Fibroblast of mammary gland (primary cell): ENCODE measurements at places on chromosomes 2 and 18.

DNA sequence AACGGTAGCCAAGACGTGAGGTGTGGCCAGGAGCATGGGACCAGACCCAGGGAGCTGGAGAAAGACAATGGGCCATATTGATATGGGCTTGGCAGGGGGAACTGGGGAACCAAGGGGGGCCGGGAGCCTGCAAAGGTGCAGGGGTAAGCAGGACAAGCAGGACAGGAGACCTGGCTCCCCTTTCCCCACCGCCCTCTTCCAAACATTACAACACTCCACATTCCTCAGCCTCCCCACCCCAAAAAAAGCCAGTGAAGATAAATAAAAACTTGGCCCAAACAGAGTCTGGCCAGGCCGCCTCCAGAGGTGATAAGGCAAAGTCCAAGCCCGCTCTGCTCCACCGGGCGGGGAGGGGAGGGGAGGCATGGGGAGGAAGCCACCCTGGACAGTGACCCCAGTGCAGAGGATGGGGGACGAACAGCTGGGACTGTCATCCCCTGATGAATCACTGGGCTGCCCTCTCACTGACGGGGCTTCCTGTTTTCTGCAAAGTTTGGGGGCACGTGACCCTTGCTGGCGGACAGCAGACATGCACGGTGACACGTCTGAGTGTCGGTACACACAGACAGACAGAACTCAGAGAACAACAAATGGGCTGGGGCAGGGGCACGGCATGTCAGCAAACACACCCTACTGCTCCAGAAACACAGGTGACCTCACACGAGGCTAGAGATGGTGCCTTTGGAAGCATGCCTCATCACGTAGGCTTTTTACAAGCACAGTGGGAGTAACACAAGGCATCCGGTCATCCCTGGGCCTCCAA is 100.2 kb downstream of the TNS1 start:
- peak; percentile 71 for DNase-seq

DNA sequence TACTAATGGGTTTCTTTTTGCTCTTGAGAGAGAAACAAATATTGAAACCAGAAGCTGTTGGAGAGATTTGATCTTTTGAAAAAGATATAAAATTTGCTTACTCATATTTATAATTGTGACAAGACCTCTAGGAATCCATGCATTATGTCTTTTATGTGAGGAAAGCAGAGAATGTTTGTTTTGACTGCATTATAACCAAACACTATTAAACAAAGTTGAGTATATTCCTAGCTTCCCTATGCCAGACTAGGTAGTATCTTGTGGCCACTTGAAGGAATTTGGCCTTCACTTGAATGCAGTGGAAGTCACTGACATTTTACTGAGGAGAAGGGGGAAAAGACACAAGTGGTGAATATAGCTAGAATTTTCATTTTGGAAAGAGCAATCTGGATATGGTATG is 521.8 kb upstream of the ZEB2 start:
- DNase-seq: no peak

DNA sequence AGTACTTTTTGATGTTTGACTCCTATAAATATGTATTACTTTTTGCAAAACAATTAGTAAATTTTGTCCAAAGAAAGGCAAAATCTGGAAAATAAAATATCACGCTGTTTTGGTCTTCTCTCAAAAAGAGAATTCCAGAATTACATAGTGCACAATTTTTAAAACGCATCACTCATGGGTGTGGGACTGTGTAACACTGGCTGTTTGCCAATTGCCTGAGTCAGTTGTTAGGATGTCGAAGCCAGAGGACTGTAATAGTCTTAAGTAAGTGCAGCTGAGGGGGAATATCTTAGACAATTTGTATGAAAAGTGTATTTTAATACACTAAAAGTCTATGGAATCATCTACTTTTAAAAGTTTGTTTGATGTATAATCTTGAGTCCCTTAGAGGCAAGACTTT is 24.1 kb upstream of the EPHA4 start:
- peak; percentile 90 for DNase-seq

DNA sequence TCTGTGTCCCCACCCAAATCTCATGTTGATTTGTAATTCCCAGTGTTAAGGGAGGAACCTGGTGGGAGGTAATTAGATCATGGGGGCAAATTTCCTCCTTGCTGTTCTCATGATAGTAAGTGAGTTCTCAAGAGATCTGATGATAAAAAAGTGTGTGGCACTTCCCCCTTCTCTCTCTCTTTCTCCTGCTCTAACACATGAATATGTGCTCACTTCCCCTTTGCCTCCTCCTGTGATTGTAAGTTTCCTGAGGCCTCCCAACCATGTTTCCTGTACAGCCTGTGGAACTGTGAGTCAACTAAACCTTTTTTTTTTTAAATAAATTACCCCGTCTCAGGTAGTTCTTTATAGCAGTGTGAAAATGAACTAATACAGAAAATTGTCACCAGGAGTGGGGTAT is 380.0 kb downstream of the MEIS1 start:
- no peak for DNase-seq

DNA sequence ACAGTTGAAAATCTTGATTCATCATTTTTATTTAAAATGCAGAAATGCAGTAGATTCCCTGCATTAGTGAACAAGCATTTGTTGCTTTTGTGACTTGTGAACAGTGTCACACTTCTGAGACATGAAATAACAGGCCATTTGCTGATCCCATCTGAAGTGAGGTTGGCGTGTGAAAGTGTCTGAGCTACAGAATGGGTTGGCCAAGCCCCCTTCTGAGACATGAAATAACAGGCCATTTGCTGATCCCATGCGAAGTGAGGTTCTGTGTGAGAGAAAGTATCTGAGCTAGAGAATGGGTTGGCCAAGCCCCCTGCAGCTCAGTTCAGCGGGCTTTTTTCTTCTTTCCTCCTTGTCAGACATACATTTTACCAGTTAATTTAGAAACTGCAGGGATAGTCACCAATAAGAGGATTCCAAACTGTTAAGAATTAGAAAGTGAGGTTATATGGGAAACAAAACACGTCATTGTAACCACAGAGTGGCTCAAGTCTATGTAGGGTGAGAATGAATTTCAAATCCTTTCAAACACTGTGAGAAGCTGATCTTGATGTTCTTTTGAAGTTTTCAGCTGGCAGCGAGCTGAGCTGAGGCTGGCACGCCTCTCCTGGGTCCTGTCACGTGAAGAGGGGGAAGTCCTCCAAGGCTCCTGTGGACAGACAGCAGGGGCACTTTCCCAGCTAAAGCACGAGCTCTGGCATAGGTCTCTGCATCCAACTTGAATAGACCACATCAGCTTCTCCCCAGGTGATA is 339.2 kb upstream of the SALL3 start:
- DNase-seq: no peak

GRCh38 chr2:214569419-214570035 is 158.7 kb downstream of the VWC2L start:
- DNase-seq: no peak

DNA sequence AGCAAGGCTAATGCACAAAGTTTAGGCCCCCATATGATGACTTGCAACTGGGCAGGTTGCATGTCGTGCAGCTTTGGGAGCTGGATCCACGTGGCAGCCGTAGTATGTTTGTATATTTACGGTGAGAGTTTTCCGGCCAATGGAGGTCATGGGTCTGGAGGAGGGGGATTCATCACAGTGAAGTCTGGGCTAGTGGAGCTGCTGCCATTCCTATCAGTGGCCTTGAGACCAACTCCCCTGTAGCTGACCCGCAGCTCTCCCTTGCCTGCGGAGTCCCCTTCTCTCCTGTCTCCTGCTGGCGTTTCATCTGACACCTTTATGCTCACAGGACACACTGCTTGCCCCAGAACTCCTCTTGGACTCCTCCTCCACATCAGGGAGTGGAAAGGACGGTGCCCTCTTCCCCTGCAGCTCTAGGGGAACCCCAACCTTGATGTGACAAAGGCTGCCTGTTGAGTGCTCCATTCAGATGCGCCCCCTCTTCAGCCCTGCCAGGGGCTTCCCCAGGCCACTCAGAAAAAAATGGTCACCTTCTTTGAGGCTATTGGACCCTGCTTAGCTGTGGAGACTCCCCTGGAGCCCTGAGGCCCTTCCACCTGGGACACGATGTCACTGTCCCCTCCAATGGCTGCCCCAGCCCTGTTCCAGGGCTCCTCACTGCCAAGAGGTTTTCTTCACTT is 121.7 kb downstream of the PXDN start:
- DNase-seq: no peak

GRCh38 chr18:35703043-35703688 is 121.6 kb downstream of the GALNT1 start:
- no peak for DNase-seq

- DNase-seq: peak; percentile 96
These were observed 48.6 kb downstream of the SLC8A1 start for GRCh38 chr2:40403233-40403836.

DNA sequence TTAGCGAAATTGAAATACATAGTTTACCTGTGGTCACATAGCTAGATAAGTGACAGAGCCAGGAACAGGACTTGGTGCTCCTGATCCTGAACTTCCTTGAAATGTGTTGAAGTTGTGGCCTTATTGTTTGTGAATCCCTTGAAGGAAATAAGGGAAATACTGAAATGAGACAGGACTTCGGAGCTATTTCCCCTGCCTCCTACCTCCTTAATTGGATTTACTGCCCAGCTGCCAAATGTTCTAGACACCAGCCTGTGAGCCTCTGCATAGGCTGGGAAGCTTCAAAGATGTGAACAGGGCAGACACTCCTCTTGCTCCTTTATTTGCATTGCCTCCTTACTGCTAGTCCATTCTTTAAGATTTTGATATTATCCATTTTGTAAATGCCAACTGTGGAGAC is 135.2 kb downstream of the PRPF40A start:
- DNase-seq: no peak

DNA sequence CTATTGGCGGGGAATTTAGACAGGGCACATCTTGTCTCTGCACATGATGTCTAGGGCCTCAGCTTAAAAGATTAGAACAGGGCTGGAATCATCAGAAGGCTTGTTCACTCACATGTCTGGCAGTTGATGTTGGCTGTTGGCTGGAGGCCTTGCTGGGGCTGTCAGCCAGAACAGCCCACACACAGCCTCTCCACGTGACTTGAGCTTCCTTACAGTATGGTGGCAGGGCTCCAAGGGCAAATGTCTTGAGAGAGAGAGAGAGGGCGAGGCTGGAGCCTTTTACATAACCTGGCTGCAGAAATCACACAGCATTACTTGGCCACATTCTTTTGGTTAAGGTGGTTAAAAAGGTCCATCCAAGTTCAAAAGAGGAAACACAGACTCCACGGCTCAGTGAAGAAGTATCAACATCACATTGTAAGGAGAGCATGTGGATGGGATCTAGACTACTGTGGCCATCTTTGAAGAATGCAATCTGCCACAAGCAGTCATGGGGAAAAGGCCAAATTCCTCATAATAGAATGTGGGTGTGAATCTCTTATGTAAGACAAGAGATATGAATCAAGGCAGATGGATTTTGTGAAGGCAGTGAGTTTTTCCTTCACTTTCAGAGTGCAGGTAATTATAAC is 30.4 kb downstream of the SRSF7 start:
- peak; percentile 97 for DNase-seq

GRCh38 chr2:25030702-25031101 is 11.2 kb upstream of the EFR3B start:
- no peak for DNase-seq

DNA sequence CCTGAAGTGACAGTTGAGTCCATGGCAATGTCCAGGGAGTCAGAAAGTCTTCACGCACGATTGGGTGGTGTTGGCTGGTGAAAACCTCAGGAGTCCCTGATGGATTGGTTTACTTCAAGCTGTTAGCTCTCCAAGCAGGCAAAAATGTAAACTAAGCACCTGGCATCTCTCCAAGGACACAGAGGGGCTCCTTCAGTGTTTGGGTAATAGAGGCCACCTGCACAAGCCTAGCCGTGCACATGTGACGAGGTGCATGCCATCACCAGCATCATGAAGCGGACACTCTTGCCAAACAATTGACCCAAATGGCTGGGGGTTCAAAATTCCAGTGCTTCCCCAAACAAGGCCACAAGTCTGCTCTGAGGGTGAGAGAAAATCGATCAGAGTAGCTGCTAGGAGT is 104.7 kb upstream of the CD302 start:
- no peak for DNase-seq

- DNase-seq: peak; percentile 71
These were observed 141.1 kb downstream of the RBMS1 start for GRCh38 chr2:160352500-160352899.

- no peak for DNase-seq
These were observed 1877.7 kb upstream of the LRRTM1 start for GRCh38 chr2:82182270-82182669.

DNA sequence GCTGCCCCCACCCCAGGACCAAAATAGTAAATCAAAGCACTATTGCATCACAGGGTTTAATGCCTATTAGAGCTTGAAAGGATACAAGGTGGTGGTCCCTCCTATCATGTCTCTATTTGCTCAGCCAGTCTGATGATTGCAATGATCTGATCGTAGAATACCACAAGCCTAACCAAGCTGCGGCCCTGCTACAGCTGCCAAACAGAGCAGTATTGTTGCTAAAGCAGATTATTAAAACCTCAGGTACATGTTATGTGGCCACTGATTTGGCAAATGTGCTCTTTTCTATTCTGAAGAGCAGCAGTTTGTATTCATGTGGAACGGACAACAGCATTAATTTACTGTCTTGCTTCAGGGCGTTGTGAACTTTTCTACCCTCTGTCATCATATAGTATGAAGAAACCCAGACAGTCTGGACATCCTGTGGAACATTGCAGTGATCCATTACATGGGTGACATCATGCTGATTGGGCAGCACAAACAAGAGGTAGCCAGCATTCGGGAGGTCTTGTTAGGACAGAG is 8.4 kb upstream of the VAPA start:
- peak; percentile 72 for DNase-seq

DNA sequence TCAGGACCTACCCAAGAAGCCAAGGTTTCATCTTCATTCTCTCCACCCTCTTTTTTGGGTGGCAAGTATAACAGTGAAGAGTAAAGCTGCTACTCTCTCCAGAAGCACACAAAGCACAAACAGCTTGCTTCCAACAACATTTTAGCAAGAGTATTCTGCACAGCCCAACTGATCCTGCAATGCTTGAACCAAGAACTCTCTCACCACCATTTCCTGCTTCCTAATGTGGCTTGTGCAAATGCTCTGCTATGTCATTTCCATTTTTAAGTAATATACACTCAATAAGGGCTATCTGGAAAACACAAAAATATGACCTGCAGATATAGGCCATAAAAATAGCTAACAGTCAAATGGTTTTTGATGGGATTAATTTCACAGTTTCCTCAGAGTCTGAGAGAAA is 24.1 kb upstream of the IHH start:
- DNase-seq: no peak

DNA sequence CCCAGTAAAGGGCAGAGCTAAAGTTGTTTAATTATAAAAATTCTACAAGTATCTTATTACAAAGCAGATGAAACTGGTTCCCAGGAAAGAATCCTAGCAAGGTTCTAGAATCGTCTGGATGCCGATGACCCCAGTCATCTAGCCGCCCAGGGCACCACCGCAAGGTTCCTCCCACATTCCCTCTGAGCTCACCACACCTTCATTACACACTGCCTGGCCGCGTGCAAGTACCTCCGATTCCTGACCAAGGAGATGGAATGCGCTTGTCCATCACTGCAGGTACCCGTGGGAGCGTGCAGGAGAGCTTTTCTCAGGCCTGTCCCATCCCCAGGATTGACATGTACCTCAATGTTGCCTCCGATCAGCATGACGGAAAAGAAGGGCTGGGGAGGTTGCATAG is 158.5 kb downstream of the LAMA1 start:
- no peak for DNase-seq

GRCh38 chr2:42298996-42299754 is 61.8 kb downstream of the COX7A2L start:
- no peak for DNase-seq
